T-helper 9 cell (primary cell): ENCODE measurements at places on chromosomes 2 and 18.

DNA sequence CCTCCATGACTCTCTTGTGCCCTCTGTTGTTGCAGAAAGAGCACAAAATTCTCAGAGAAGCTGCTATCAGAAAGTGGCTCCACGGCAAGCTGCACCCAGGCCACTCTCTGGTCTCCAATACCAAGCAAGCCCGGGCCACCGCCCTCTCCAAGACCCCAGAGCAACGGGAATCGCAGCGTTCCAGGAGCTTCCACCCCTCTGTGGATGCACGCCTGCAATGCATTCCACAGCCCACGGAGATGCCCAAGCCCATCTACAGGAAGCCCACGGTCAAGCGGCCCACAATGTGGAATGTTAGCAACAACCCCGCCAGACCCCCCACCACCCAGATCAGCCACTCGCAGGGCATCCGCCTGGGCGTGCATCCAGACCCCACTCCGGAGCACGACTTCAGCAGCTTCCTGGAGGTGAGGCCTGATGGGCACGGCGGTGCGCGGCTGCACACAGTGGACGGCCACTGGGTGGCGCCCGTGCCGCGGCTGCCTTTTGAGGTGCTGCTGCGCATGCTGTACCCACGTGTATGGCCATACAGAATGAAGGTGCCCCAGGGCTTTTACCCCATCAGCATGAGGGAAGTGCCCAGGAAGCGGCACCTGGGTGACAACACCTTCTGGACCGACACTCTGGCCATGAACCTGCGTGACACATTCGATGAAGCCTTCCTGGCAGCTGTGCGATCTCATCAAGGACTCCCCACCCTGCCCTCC, 6.3 kb downstream of the ANKRD53 start:
- peak; percentile 77 for DNase-seq

- no peak for DNase-seq
Observed at GRCh38 chr2:112724591-112725525, 4.0 kb downstream of the NT5DC4 start.

DNA sequence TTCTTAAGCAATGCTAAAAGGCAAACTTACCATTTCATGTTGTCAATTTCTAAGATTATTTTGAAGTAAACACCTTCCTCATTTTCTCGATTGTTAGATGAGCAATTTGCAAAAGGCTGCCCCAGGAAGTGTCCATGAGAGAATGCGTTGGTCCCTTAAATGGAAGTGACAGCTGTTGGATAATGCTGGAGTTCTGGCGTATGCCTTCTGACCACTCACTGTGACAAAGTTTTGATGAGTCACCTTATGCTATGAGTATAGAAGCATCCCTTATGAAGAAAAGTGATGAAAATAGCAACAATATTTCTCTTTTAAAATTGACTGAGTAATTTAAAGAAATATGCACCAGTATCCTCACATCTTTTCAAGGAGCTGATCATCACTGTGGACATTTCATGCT, 1497.5 kb downstream of the DPP10 start:
- no peak for DNase-seq

GRCh38 chr2:197255543-197255942, 55.0 kb downstream of the ANKRD44 start:
- DNase-seq: peak; percentile 59

DNA sequence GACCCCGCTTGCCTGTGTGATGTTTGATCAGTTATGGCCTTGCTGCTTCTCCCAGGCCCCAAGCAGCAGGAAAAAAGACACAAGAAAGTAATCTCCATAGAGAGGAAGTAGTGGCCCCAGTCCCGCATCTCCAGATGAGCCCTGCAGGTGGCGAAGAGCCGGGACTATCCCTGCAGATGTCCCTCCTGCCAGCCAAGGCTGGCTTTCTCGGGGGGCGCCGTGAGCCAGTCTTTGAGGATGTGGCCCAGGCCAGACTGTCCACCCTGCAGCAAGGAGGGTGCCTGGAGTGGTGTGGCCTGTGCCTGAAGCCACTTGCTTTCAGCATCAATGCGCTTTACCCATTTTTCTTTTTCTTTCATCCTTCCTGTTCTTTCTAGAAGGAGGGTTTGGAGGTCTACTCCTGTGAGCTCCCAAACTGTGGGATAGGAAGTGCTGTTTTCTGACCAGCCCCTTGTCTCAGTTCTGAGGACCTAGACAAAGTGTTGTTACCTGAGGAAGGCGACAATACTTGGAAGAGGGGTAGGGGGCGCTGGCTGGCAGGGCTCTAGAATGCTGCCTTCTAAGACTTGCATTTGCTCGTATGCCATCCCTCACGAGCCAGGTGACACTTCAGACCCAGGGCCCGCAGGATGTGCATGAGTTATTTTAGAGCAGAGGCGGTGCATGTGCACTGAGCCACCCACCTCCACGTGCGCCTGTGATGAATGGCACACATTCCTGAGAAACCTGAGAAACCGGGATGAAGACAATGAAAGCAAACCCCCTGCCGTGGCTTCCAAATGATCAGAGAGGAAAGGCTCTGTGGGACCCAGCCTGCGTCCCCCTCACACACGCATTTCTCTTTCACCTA, 255.8 kb downstream of the FBXO15 start:
- DNase-seq: no peak

DNA sequence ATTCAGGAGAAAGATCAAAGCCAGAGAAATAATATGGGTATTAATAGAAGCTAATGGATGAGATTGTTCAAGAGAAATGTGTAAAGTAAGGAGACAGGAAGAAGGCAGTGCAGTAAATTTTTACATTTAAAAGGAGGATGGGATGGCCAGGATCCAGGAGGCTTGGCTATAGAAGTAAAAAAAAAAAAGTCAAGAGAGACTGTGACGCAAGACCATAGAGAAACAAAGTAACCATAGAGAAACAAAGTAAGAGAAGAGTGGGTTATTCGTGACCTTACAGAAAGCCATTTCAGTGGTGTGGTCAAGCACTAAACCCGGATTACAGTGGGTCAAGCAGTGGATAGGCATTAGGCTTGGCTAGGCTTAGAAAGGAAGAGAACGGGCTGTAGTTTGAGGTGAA, 10.5 kb upstream of the FAM171B start:
- DNase-seq: no peak

GRCh38 chr2:151775057-151775740, 40.9 kb upstream of the NEB start:
- no peak for DNase-seq

DNA sequence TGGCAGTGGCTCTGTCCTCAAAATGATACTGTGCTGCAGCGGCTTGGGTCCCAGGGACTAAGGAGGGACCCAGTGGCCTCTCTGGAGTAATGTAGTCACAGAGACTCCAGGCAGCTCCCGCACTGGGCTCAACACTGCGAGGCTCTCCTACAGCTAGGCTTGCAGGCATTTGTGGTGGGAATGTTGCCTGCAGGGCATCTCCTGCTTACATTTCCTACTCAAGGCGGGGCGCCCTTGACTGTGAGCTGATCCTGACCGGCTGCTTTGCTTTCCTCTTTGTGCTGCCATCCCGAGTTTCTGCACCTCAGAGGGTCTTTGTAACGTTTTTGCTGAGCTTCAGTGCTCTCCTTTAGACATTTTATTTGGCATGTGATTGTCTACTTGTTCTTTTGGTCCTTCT, 177.4 kb upstream of the FN1 start:
- no peak for DNase-seq

DNA sequence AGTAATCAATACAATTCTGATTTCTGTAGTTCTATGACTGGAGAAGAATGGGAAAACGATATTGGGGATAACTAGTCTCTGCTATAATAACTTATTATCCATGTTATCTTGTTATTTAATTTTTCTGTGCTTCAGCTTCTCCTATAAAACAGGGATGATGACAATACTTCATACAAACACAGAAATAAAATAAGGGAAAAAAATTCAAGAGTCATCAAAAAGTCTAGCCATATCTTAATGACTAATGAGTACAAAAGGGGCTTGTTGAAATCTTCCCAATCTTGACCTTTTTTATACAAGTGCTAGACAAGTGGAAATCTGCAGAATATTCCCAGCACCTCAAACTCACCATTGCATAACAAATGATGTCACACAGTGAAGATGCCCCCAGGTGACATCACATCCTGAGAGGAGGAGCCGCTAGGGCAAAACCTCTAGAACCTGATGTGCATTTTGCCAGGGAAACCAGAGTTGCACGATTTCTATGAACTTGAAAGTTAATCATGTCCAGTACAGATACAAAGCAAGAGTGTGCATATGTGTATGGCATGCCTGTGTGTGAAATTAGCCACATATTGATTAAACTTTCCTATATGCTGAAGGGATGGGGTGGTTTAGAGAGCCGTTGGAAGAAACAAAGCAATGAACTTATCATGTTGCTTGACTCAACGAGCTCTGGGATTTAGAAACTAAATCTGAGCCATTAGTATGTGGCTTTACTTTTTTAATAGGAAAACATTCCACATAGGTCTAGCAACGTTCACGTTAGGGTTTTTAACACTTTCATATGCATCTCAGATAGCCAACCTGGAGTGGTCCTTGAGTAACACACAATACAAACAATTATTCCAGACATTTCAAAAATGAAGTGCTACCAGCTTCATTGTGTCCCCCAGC, 278.9 kb downstream of the SLC4A3 start:
- no peak for DNase-seq

DNA sequence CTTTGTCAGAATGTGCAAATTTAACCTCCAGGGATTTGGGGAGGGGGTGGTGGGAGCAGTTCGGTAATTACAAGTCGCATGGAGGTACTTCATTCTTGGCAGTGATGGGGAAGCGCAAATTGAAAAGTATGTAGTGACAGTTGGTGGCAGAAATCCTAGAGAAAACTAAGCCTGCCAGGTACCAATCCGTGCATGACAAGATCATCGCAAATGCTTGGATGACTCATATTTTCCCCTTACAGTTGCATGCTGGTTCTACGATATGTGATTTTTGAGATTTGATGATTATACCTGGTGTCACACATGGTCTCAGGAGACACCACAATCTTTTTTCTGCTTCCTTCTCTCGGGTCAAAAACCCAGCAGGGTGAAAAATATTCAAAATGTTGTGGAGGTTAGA, 479.7 kb upstream of the ID2 start:
- DNase-seq: no peak

GRCh38 chr2:66574701-66575624, 140.0 kb downstream of the MEIS1 start:
- no peak for DNase-seq

DNA sequence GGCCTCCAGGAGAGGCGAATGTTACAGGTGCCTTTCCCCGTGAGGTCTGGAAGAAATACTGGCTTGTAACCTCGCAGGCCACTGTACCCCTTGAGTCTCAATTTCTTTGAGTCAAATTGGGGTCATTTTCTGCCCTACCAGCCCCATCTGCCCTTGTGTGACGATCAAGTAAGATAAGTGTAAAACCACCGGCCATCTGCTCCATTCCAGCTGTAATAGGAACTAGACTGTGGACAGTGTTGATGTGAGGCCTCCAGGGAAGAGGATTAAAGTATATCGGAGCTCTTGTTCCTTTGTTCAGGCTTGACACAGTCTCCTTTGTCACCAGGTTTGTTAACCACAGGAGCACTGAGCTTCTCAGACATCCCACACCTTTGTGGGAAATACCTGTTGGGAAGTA, 65.6 kb downstream of the MRPS9 start:
- no peak for DNase-seq

- DNase-seq: no peak
Observed at GRCh38 chr2:47301277-47301618, 101.7 kb upstream of the MSH2 start.

GRCh38 chr18:66124394-66124793, 373.6 kb downstream of the CDH7 start:
- no peak for DNase-seq

DNA sequence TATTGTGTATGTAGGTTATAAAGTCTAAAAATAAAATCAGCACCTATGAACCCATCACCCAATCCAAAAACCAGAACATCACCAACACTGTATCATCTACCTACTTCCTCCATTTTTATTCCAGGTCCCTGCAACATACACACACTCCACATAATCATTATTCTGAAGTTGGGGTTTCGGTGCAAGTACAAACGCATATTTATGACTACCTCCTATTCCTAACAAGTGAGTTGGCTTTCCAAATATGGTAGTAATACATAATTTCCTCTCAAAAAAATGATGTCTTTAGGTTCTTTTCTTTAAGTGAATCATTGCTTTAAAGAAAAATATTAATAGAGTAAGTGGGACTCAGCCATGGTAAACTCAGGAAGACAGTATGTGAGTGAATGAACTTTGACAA, 3.3 kb downstream of the ACVR1 start:
- DNase-seq: no peak

DNA sequence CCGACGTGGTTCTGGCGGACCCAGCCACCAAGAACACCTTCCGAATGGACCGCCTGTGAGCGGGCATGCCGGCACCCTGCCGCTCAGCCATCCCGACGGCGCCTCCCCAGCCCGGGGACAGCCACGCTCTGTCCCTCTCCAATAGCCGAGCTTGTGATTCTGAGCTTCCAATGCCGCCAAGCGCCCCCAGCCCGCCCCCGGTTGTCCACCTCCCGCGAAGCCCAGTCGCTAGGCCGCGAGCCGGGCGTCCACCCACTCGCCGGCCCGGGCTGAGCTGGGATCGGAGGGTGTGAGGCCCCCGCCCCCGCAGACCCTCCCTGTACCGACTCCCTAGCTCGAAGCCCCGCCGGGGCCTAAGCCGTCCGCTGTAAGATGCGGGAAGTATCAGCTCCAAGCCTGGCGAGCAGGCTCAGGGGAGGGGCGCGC, 1195.1 kb upstream of the CHAC2 start:
- no peak for DNase-seq

GRCh38 chr18:78605255-78605654, 374.4 kb upstream of the SALL3 start:
- DNase-seq: no peak

DNA sequence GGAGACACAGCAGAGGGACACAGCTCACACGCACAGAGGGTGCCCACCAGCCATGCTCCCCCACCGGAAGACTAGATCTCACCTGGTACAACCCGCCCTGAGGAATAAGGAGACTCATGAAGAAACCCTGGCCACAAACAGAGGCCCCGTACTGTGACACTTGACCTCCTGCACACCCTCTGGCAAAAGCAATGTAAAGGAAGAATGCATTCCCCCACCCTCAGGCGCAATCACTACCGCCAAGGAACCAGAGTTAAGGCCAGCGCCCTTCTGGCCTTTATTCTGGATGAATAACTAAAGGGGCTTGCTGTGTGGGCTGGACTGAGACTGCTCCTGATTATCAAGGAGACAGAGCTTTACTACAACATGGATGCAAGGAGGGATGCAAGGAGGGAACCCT, 509.2 kb upstream of the SPHKAP start:
- no peak for DNase-seq

- no peak for DNase-seq
Observed at GRCh38 chr2:144234542-144234871, 285.4 kb downstream of the ZEB2 start.

- DNase-seq: no peak
Observed at GRCh38 chr2:205589479-205589878, 92.8 kb upstream of the NRP2 start.

DNA sequence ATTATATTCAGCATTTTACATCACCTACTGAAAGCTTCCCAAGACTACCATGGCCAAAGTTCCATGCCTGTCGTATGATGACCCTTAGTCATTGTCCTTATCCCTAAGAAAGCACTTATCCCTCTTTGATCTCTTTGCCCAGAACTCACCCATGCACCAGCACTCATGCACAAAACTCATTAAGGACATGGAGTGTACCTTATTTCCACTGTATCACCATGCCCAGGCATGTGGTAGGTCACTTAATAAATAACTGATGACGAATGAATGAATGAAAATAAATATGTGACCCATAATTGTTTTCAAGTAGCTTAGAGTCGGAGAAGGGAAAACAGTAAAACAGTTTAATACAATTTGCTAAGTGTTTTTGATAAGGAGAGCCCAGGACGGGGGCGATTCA, 220.1 kb downstream of the IKZF2 start:
- no peak for DNase-seq
